ENCODE measurements at places on chromosomes 16 and 17. TPM values are rescaled to one million over a fixed set of nuclear protein-coding genes. Genes with fewer than 3 reads are reported as not detected.

GRCh38 chr17:46044286-46044928 is 45.4 kb downstream of the STH start:
- peak; percentile 77 for DNase-seq

- no peak for DNase-seq
Measured at GRCh38 chr17:5055543-5055942, 20.3 kb upstream of the SLC52A1 start.

DNA sequence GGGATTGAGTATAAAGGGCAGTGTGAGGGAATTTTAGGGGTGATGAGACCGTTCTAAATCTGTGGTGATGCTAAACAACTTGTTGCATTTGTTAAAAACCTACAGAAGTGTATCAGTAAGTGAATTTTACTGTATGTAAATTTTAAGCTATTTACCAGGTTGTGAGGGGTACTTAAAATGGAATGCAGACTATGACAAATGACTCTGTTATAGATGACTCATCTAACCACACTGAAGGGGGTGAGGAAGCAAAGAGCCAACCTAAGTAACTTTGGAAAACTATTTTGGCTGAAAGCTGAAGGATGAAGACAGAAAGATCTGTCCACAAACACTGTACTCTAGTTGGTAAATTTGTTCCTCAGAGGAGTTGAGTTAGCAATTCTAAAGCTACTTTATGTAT is 5.3 kb upstream of the MKS1 start:
- no peak for DNase-seq

DNA sequence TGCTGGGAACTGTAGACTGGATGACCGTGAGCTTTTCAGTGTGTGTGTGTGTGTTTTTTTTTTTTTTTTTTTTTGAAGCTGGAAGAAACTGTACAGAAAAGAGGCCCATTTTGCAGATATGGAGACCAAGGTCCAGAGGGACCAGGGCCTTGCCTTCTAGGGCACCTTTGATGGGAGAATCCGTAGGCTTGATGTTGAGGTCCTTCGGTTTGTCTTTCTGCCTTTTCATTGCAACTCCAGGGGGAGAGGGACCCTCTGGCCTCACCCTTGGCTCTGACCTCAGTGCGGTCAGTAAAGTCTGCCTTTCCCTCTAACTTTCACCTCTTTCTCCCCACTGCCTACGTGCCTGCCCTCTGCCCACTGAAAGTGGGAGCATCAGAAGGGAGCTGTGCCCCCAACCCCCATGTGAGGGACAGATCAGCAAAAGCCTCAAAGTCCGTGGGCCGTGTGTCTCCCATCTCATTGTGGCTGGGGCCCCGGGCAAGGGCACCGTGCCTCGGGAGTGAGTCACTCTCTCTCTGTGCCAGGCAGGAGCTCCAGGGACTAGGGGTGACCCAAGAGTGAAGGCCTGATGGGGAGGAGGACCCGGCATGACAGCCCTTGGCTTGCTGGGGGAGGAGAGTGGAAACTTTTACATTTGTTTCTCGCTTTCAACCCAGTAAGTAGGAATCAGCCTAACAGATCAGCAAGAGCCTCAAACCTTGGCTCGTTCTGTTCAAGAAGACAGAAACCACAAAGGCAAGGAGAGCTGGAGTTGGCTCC is 123.6 kb downstream of the CMIP start:
- peak; percentile 36 for DNase-seq

- DNase-seq: no peak
Measured at GRCh38 chr17:34760931-34761495, 181.6 kb downstream of the TMEM132E start.

CCL2 gene
- 4.7 TPM for total RNA-seq

- no peak for DNase-seq
Measured at GRCh38 chr17:5467416-5467815, 1.4 kb downstream of the DHX33 start.

DNA sequence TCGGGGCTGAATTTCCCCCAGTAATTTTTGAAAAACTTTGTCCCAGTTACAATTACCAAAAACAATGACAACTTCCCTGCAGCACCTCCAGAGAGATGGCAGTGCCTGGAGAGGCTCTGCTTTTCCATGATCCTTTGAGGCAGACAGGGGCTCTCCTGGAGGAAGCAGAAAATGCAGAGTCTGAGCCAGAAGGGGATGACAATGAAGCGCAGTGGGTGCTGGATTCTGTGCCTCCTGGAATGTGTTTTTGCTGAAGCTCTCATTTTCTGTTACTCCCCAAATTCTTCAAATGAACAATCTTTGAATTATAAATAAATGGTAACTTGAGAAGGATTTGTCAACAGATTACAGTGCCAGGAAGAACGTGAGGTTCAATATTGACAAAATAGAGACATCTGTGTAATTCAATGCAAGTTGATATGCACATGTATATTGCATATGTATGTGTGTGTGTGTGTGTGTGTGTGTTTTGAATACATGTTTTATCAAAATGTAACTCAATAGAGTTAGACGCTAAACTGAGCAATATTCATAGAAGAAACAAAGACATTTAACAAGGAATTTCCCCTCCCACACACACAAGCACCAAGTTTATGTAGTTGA is 9.7 kb upstream of the RUSF1 start:
- no peak for DNase-seq

DNA sequence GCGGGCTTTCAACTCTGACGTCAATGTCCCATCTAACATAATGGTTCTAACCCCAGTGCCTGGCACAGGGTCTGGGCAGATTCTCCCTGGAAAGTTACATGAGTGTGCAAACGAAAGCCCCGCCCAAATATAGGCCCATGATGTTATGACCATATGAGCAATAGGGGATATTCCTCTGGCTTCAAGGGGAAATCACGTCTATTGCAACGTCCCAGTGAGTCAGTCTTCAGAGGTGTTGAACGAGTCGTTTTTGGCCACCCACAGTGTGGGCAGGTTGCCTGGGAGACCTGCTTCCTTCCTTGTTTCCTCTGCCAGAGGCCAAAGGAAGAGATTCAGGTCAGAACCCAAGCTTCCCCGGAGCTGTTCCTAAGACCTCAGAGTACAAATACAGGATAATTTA is 30.3 kb downstream of the PIK3R5 start:
- no peak for DNase-seq

- no peak for DNase-seq
Measured at GRCh38 chr17:54096216-54096615, 273.5 kb downstream of the KIF2B start.

- DNase-seq: no peak
Measured at GRCh38 chr16:80691111-80691741, 113.2 kb downstream of the CDYL2 start.

DNA sequence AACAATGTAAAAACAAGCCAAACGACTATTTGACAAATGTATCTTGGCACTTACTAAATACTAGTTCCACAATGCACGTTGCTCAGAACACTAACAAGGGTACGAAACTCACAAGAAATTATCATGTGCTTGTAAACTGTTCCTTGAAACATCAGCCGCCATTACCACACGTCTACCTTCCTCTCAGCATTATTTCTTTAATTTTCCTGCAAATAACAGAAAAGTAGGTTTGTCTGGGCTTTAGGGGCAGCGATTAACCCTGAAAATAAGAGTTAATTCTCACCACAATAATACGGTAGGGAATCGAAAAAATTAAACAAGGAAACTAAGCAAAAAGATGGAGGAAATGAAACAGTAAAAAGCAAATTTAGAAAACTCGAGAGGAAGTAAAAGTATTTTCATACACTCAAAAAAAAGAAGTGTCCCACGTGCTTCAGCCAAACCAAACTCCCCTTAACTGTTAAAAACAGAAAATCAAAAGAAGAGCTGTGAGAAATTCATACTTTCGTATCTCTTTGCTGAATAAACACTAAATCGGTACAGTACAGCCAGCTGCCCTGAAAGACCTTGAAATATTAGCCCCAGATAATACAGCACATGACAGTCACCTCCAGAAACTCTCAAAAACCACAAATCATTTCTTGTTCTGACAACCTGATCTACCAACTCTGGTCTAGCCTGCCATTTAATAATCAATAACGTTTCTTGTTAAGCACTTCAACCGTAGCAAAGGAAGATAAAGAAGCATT is 1.2 kb downstream of the ARHGAP17 start:
- no peak for DNase-seq

MLX gene
- total RNA-seq: 47.6 TPM

TEX19 gene
- not detected for total RNA-seq

PRSS33 gene
- not detected for total RNA-seq

KCNH4 gene
- not detected for total RNA-seq

KRT28 gene
- total RNA-seq: not detected

KRT39 gene
- total RNA-seq: not detected

GRCh38 chr16:89392881-89393737 is 97.3 kb downstream of the ANKRD11 start:
- DNase-seq: no peak

DNA sequence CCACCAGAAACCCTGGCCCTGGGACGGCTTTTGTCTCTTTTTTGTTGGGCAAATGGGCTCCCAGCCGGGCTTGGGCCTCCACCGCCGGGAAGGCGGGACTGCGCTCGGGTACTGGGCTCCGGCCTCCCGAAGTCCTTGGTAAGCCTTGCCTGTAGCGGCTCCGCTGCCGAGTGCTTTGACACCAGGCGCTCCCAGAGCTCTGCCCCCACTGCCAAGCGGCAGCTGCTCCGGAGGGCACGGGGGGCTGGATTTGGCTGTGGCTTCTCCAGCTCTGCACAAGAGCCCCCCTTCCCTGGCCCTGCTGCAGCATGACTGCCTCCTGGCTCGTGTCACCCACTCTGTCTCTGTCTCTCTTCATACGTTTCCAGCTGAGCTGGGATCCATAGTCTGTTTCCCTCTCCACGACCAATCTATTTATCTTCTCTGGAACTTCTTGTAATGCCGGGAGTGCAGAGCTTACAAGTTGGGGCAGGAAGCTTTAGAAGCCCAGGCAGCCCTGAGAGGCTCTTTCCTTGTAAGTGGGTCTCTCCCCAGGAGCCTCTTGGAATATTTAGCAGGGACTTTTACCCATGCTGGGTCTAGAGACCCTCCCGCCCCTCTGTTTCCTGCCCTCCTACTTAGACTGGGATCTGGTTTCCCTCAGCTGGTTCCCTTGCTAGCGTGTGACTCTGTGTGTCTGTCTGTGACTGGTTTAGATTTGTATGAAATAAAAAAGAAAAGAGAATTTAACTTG is 246.9 kb upstream of the GSE1 start:
- no peak for DNase-seq

DNA sequence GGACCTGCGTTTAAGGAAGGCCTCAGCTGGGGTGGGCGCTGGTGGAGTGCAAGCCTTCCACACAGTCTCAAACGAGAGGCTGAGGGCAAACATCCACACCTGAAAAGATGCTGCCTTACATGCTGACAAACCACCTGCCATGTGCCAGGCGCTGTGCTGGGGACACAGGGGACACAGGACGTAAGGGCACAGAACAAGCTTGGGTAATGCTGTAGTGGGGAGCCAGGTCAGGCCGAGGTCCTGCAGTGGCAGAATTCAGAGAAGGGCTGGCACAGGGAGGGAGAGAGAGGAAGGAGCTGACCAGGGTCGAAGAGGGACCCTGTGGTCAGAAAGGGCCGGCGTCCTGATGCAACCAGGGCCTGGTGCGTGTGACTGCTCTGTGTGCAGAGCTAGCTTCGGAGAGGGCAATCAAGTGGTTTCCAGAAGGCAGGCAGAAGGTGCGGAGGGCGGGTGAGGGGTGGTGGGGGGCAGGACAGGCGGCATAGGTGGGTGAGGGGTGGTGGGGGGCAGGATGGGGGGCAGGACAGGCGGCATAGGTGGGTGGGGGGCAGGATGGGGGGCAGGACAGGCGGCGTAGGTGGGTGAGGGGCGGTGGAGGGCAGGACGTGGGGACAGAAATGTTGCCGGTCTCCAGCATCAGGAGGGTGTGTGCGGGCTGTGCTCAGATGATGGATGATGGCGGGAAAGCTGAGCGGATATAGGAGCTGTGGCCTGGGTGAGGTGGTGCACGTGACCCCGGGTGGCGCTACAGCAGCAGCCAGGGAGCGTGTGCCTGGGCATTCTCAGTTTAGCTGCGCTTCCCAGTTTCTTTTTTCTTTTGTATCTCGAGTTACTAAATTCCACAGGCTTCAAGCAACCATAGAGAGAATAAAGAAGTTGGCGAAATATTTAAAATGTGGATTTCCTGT is 18.8 kb downstream of the TELO2 start:
- no peak for DNase-seq

GRCh38 chr17:29828676-29829284 is 101.2 kb downstream of the SSH2 start:
- DNase-seq: no peak

- no peak for DNase-seq
Measured at GRCh38 chr16:81265658-81266451, 27.4 kb downstream of the BCO1 start.

KRT34 gene
- 15.1 TPM for total RNA-seq

- no peak for DNase-seq
Measured at GRCh38 chr16:67509016-67509415, 19.6 kb upstream of the RIPOR1 start.

- DNase-seq: no peak
Measured at GRCh38 chr17:4720787-4721186, 10.4 kb downstream of the ARRB2 start.

DNA sequence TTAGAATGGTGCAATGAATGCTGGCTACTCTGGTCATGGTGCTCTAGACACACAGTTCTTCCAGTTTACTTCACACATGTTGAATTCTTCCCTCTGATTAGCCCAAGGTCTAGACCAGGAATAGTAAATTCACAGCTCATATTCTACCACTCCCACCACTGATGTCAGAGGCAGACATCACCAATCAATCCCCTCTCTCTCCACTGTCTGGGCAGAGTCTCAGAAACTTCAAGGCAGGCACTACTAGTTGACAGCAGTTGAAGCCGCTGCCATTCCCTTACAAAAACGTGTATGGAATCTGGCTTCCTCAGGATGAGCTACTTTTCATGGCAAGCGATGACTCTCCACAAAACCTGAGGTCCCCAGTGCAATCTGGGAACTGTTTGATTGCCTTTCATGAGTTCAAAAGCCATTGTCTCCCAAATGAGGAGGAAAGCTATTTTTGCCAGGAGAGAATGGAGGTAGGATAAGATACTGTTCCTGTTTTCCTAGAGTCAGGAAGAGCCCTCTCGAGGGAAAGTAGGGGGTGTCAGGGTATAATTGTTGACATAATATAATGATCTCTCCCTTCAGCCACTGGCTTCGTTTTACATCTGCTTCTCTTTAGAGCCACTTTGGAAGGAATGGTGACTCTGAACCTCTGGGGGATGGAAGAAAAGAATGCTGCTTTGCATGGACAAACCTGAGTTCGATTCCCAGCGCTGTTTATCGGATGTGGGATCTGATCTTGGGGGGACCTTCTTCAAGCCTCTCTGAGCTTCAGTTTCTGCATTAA is 90.0 kb downstream of the FOXL1 start:
- no peak for DNase-seq

HOXB9 gene
- total RNA-seq: 83.8 TPM

CSH1 gene
- not detected for total RNA-seq
